ENCODE measurements at places on chromosomes 16 and 17.

DNA sequence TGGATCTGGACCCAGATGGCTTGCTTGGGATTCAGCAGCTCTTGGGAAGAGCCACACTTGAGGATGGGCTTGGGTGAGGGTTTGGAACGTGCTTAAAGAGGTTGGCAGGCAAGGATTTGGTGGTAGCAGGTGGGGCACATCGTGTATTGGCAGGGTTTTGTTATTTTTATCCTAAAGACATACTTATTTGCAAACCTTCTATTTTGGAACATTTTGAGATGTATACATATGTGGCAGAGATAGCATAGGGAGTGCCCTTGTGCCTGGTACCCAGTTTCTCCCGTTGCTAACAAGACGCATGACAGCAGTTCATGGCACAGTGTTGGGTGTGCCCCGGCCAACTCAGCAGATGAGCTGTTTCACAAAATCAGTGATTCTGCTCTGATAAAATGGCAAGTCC is 9.1 kb downstream of the BANP start:
- DNase-seq = no peak

DNA sequence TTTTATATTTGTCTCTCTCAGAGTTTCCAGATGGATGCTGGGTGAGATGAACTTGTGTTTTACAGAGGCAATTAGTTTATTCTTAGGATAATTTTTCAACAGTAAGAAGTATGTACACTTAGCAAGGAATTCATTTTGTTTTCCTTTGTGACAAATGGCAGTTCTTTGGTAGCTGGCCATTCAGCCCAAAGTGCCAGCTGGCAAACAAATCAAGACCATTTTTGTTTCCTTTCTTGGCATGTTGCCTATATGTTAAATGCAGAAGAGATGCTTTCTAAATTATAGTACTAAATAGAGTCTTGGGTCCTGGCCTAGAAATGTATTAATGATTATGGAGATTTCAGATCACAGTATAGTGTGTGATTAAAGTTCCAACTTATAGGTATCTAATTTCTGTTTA is 337.1 kb downstream of the CNTNAP4 start:
- no peak for DNase-seq

DNA sequence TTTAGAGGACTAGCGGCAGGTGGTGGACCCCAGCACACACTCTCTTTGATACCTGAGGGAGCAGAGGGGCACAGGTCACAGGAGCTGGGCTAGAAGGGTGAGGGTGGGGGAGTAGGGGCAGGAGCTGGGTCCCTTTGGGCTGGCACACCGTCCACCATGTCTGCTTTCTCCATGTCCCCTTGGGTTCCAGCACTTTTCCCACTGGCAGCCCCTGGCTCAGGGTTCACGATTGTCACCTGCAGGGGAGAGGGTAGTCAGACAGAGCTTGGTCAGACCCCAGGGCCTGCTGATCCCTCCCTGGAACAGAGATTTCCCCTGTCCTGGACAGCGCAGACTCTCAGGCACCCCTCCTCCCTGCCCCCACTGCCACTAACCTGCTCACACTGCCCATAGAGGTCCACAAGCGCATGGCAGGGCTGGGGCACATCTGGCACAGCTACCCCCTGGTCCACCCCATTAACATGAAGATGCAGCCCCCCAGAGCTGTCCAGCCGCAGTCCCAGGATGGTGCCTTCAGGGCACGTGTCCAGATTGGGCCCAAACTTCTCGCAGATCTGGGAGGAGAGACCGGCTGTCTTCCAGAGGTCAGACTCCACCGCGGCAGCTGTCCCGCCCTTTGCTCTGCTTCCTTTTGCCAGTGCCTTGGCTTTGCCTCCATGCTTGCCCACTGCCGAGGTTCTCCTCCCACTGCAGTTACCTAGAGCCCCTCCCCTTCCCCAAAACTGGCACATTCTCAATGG is 3.1 kb upstream of the GPS2 start:
- no peak for DNase-seq

GRCh38 chr17:81651692-81652091 is 4.7 kb downstream of the PDE6G start:
- DNase-seq = no peak

GRCh38 chr16:58176608-58177352 is 21.1 kb downstream of the CSNK2A2 start:
- no peak for DNase-seq

GRCh38 chr17:72898725-72899124 is 193.8 kb downstream of the SLC39A11 start:
- no peak for DNase-seq

Measured in GM12892 (cell line).